ENCODE measurements at places on chromosomes 7 and 10.

DNA sequence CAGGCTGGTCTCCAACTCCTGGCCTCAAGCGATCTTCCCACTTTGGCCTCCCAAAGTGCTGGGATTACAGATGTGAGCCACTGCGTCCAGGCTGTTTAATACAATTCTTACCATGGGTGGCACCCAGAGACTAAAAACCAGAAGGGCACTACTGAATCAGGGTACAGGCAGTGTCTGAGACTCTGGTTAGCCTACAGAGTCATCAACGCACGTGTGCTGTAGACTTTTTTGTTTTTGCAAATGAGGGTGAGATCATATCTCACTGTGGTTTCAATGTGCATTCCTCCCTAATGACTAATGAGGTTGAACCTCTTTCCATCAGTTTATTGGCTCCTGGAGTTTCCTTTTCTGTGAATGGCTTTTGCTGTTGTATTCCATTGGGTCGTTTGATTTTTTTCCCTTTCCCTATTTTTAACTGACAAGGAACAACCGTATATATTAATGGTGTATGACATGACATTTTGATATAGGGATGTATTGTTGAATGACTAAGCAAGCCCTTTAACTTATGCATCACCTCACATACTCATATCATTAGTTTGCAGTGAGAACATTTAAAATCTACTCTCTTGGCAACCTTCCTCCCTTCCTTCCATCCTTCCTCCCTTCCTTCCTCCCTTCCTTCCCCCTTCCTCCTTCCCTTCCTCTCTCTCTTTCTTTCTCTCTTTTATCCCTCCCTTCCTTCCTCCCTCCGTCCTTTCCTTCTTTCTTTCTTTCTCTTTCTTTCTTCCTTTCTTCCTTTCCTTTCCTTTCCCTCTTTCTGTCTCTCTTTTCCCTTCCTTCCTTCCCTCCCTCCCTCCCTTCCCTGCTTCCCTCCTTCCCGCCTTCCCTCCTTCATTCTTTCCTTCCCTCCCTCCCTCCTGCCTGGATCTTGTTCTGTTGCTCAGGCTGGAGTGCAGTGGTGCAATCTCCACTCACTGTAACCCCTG, 9.3 kb upstream of the TMEM270 start:
- peak; percentile 96 for DNase-seq

- DNase-seq = no peak
Measured at GRCh38 chr7:381211-382042, 91.5 kb downstream of the FOXL3 start.

GRCh38 chr10:88122576-88122975, 259.2 kb downstream of the PTEN start:
- no peak for DNase-seq

DNA sequence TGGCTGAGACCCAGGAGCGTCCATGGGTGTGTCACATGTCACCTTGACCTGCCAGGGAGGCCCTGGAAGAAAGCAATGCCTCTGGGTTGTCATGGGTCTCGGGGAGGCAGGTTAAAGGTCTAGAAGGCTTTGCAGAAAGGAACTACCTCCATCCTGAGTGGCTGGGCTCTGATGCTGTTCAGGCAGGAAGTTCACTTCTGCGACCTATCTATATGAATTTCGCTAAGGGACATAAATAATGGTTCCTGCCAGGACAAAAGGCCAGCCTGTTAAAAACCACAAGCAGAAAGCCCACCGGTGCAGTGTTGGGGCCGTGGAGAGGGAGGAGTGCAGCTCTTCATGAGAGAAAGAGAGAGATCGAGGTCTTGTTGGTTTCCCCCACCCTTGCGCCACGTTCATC, 182.9 kb downstream of the PTPN20 start:
- no peak for DNase-seq

GRCh38 chr10:80172896-80173295, 32.4 kb downstream of the ANXA11 start:
- DNase-seq = no peak

All from AG10803 (cell line).